IMR-90 (cell line): ENCODE measurements at places on chromosomes 7 and 10. TPM values are rescaled to one million over a fixed set of nuclear protein-coding genes. Genes with fewer than 3 reads are reported as not detected.

Gene ZNF425
- 2.3 and 2.8 TPM in 2 replicates for total RNA-seq

Gene PRR15
- not detected in 2 replicates for total RNA-seq

DNA sequence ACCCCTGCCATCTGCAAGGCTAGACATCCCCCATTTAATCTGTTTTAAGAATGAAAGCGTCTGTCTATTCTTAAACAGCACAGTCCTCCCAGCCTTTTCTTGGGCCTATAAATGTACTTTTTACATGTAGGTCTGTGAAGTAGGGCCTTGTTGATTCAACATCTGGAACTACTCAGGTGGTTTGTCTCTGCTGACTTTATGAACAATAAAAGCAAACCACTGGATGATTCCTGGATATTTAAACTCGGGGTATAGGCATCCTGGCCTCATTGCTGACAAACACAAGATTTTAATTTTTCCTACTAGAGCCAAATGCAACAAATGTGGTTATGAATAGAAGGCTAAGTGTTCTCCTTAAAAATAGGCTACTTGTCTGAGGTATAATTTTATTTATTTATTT is 198.3 kb downstream of the WDR11 start:
- DNase-seq, result no peak

DNA sequence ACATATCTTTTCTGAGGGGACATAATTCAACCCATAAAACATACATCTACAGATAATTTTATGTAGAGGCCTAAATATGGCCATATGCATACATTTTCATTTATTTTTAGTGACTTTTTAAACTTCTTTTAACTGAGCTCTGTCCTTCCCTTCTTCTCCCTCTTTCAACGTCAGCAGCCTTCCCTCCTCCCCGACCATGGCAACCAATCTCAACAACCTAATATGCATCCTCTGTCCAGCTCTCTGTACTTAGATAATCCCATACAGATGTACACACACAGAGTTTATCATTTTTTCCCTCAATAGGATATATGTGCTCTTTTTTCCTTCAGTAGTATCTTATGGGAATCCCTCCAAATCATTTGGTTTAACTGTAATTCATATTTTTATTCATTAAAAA is 94.3 kb downstream of the CCDC71L start:
- no peak for DNase-seq

Gene HPSE2
- not detected in 2 replicates for total RNA-seq
